CD4-positive, alpha-beta T cell treated with Interleukin-15 for 1 hour (primary cell): ENCODE measurements at places on chromosomes 6 and 20.

DNA sequence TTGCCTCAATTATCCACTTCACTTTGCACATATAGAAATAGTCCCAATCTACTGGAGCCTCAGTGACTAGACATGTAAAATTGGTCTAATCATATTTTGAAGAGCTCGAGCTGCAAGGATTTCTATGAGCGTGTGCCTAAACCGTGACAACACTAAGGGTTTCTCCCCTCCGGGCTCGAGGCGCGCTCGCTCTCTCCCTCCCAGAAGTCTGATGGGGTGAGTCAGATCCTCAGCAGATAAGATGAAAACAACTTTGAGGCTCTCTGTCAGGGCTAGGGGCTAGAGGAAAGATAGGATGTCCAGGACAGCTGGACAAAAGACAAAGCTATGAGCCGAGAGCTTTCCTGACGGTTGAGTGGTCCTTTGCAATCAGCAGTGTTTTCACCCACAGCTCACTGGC lies 16.8 kb downstream of the GNAS-AS1 start:
- no peak for DNase-seq

- no peak for DNase-seq
Measured at GRCh38 chr6:158033077-158033750, 51.6 kb downstream of the SYNJ2 start.

DNA sequence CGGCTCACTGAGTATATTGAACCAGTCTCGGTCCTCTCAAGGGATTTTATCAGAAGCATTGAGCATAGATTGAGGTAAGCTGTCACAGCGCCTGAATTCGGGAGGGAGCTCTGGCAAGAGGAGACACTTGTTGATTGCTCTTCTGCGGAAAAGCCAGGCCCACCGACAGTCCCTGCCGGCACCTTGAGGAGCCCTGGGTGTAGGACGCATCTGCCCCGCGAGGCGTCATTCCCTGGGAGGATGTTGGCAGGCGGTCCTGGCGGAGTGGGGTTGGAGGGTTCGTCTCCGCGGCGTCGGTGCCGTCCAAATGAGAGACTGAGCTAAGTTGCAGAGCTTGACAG lies 843 bp downstream of the FBXO9 start:
- no peak for DNase-seq

DNA sequence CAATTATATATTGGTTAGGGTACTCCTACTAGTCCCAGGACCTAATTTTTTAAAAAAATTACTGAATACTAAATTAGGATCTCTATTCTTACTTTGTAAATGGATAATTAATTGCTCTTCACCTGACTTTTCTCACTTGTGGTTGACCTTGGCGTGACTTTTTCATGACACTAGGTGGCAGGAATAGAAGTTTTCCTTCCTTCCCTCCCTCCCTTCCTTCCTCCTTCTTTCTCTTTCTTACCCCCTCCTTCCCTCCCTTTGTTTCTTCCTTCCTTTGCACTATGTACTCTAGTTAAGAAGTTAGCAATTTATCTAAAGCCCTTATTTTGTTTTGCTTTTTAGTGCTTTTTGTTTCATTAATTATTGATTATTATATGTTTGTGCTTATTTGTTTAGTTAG lies 20.4 kb upstream of the HBS1L start:
- no peak for DNase-seq

- DNase-seq = no peak
Measured at GRCh38 chr6:74100719-74101287, 404.8 kb downstream of the CD109 start.

DNA sequence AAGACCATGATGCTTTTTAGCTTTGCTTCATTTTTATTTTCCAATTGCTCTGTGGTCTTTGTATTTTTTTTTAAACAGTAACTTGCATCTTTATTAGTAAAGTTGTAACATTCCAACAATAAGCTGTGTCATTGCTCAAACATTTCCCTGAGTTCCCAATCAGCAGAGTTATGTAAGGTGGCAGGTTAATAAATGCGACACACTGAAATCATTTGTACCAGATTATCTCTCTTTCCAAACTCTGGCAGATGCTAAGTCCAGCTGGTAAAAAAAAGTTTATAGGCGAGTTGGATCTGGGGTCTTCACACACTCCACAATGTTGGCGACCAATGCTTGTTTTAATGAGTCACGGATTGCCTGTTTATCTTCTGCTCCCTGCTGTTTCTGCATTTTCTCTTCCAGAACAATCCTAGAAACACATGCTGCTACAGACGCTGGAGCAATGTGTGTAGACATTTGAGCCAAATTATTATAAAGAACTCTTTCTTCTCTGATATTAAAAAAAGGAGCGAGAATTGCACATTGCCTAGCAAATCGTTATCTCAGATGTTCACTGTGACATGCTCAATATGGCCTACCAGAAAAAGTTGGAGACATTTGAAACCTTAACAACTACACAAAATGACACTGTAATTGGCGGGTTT lies 113.6 kb upstream of the IFNGR1 start:
- DNase-seq = no peak

GRCh38 chr20:25987073-25987927 lies 290.6 kb upstream of the ZNF337 start:
- peak; percentile 33 for DNase-seq

DNA sequence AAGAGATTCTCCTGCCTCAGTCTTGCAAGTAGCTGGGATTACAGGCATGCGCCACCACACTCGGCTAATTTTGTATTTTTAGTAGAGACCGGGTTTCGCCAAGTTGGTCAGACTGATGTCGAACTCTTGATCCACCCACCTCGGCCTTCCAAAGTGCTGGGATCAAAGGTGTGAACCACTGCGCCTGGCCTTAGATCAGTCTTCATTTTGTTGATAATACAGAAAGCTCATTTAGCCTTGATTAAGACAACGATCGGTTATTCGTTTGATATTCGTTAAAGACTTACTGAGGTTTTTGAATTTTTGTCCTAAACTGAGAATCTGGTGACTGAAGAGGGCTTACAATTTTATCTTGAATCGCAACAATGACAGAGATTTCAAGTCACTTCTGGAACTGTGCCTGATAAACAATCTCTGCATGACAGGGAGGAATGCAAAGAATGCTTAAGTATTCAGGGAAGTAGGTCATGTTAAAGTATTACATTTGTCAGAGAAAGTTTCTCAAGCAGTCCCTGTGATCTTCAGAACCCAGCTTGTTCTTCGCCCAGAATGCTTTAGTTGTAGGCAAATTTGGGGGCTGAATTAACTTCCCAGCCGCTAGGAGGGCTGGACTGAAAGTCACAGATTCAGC lies 14.8 kb downstream of the AKAP12 start:
- DNase-seq = no peak

DNA sequence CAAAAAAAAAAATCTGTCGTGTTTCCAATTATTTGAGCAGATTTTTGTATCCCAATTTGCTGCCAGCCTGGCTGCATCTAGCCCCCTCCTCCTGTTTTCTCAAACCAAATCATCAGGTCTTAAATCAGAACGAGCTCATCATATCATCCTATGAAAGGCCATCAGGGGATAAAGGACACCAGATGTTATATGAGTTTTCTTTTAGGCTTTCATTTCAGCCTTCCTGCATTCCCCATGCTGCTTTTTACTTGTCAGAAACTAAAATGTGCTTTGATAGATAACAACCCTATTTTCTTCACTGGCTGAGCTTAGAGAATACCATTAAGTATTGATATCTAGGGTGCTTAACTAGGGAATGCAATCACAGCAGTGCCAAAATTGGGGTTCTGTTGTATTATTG lies 968.4 kb upstream of the SLC35B3 start:
- no peak for DNase-seq

DNA sequence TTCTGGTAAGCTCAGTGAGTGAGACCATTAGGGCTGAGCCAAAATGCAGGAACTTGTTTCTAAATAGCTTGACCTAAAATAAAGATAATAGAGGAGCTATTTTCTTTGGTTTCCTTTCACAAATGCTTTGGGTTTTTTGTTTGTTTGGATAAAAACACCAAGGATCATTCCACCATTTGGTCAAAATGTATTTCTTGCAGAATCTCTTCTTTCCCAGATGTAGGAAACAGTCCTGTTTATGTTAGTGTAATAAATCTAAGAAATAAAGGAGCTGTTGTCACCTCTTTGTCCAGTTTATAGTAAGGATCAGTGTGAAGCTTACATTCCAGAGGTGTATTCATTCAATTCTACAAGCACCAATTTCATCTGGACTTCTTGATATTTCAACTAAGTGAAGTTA lies 297.8 kb downstream of the GJA1 start:
- no peak for DNase-seq

DNA sequence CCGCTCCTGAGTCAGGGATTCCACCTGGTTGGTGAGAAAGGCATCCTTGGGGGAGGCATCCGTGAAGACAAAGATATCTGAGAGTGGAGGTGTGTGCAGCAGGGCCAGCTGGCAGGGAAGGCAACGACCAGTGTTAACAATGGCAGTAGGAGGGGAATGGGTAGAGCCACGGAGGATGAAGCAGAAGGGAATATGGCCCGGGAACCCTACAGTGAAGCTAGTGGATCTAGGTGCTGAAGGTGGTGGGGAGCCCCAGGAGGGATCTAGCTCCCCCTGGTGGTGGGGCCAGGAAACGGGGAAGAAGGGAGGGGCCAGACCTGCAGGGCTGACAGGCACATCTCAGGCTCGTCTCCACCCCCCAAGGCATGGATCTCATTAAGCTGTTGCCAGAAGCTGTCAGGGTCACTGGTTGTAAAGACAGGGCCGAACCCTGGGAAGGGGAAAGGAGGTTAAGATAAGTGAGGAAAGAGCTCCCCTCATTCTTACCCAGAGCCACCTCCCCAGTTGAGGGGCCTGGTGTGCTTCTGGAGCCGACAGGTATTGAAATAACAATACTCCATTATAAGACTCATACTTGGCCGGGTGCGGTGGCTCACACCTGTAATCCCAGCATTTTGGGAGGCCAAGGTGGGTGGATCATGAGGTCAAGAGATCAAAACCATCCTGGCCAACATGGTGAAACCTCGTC lies 7.3 kb downstream of the VWA7 start:
- peak; percentile 83 for DNase-seq

- no peak for DNase-seq
Measured at GRCh38 chr20:46959081-46959692, 64.5 kb downstream of the EYA2 start.

- no peak for DNase-seq
Measured at GRCh38 chr20:25738198-25738597, 41.5 kb upstream of the ZNF337 start.

DNA sequence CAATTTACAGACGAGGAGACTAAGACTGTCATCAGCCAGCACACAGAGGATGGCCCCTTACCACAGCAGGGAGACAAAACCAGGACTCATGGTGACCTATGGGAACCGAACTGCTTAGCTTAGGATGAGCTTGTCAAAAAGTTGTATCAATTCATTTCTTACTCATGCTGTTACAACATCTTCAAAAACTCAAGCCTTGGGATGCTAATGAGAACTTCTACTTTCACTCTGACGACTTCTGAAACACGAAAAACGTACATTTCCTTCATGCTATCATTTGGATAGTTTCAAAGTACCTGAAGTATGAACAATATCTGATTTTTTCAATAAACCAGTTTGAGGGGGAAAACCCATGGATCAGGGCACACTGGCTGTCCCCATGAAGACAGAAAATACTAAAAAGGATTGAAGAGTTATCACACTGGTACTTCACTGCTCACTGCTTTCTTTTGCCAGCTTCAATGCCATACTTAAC lies 31.9 kb downstream of the HIVEP2 start:
- no peak for DNase-seq
